Spleen (tissue), 13 donors: ENCODE measurements at places on chromosomes 5 and 9. TPM values are rescaled to one million over a fixed set of nuclear protein-coding genes. Genes with fewer than 3 reads are reported as not detected.

- no peak overlapping the region for H3K4me3 ChIP-seq
- H3K27ac ChIP-seq: no peak overlapping the region
- H3K4me1 ChIP-seq: no peaks in the 10 kb centered on the region
These were observed 46.2 kb downstream of the FRMD3 start for GRCh38 chr9:83491995-83492394.

GRCh38 chr9:5611321-5612184 is 17.4 kb upstream of the RIC1 start:
- no peak overlapping the region for H3K27ac ChIP-seq
- DNase-seq: no peak
- H3K27me3 ChIP-seq: no peaks in the 10 kb centered on the region
- peaks cover 5% of the 10 kb centered on the region for H3K4me1 ChIP-seq

IRX1 gene
- not detected for polyA plus RNA-seq

GPX8 gene
- 5.6 TPM for polyA plus RNA-seq

DNA sequence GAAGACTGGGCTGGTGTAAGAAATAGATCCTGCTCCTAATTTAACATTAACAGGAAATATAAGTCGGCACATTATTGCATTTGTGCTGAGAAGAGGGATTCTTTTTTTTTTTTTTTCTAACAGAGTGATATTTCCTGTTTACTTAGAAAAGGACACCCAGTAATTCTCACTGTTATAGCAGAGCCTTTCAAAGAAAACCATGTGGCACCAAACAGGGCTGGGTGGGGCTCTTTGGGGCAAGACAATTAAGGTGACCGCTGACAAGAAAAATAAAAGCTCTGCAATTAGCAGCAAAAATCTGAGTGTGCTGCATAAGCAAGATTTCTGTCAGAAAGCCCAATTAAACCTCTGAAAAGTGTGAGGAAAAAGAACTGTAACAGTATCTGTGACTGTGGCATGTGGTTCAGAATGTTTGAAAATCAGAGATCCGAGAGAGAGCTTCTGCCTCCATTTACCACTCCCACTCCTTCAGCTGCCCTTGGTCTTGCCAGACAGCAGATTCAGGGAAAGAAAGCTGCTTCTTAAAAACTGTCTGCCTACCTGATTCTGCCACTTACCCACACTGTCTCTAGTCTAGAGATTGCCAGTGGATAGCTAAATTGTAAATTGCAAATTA is 77.1 kb upstream of the IQGAP2 start:
- H3K36me3 ChIP-seq: no peaks in the 10 kb centered on the region
- peak overlapping the region; percentile 90 for H3K27ac ChIP-seq
- H3K27me3 ChIP-seq: no peaks in the 10 kb centered on the region
- no peak overlapping the region for H3K4me3 ChIP-seq
- no peak for DNase-seq

COL5A1 gene
- 2.6 TPM for polyA plus RNA-seq

DNA sequence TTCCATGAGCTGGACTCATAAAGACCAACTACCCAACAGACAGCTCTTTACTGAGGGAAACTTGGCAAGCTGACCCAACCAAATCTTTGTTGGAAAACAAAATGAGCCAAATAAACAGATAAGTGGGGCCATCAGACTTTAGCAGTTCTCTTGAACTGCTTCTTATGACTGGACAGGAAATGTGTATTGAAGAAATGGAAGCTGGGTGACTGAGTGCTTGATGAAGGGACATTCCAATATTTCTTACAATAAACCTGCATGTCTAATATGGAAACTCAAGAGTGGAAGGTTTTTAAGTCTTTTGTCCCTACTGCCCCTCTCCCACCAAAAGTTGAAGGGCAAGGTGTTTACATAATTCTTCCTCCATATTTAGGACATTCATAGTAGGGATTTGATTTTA is 218.8 kb upstream of the NR4A3 start:
- no peak overlapping the region for H3K27ac ChIP-seq
- H3K27me3 ChIP-seq: no peaks in the 10 kb centered on the region
- no peak overlapping the region for H3K4me3 ChIP-seq
- no peak for DNase-seq

DNA sequence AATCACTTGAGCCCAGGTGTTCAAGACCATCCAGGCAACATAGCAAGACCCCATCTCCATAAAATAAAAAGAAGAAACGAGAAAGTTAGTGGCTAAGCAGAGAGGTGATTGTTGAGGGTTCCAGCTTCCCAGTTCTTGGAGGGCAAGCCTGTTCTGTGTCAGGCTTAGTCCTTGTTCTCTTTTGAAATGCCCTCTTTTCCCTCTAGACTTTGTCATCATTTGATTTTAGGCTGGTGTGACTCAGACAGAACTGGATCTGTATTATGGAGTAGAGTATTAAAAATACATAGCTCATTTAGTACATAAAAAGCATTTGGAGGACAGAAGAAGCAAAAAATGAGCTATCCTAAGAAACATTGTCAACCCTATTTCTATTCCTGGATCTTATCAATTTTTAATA is 159.4 kb downstream of the CD180 start:
- H3K4me1 ChIP-seq: peaks cover 20% of the 10 kb centered on the region
- no peak overlapping the region for H3K4me3 ChIP-seq
- no peaks in the 10 kb centered on the region for H3K27me3 ChIP-seq
- no peaks in the 10 kb centered on the region for H3K36me3 ChIP-seq
- no peak overlapping the region for H3K27ac ChIP-seq
- DNase-seq: no peak

- H3K36me3 ChIP-seq: no peaks in the 10 kb centered on the region
- H3K4me1 ChIP-seq: no peaks in the 10 kb centered on the region
- no peak for DNase-seq
- no peak overlapping the region for H3K4me3 ChIP-seq
- H3K27ac ChIP-seq: no peak overlapping the region
- no peaks in the 10 kb centered on the region for H3K27me3 ChIP-seq
These were observed 38.8 kb downstream of the NFX1 start for GRCh38 chr9:33329117-33329563.

- DNase-seq: no peak
- H3K36me3 ChIP-seq: no peaks in the 10 kb centered on the region
- no peak overlapping the region for H3K27ac ChIP-seq
- no peak overlapping the region for H3K4me3 ChIP-seq
These were observed 6.0 kb downstream of the DMRT1 start for GRCh38 chr9:847505-847904.

TTC23L gene
- 0.29 TPM for polyA plus RNA-seq

DNA sequence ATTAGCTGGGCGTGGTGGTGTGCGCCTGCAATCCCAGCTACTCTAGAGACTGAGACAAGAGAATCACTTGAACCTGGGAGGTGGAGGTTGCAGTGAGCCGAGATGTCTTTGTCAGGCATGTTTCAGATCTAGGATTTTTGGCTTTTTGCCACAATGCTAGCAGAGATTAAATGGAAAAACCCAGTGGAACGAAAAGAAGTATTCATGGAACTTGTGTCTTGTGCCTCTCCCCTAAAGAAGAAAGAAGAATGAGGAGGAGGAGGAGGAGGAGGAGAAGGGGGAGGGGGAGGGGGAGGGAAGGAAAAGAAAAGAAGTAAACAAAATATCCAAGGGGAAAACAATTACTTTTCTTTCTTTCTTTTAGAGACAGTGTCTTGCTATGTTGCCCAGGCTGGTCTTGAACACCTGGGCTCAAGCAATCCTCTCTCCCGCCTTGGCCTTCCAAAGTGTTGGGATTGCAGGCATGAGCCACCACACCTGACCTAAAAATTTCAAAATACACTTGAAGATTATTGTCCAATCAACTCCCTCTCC is 106.0 kb downstream of the ARRDC3 start:
- no peaks in the 10 kb centered on the region for H3K27me3 ChIP-seq
- no peak overlapping the region for H3K27ac ChIP-seq
- H3K4me3 ChIP-seq: no peak overlapping the region
- H3K4me1 ChIP-seq: peaks cover 4% of the 10 kb centered on the region
- no peak for DNase-seq

- H3K36me3 ChIP-seq: no peaks in the 10 kb centered on the region
- no peaks in the 10 kb centered on the region for H3K4me1 ChIP-seq
- no peak overlapping the region for H3K4me3 ChIP-seq
- peak overlapping the region; percentile 78 for H3K27ac ChIP-seq
- DNase-seq: no peak
These were observed 200.5 kb downstream of the EFNA5 start for GRCh38 chr5:107470295-107470582.

DBH gene
- polyA plus RNA-seq: 0.03 TPM

GPR151 gene
- not detected for polyA plus RNA-seq

DNA sequence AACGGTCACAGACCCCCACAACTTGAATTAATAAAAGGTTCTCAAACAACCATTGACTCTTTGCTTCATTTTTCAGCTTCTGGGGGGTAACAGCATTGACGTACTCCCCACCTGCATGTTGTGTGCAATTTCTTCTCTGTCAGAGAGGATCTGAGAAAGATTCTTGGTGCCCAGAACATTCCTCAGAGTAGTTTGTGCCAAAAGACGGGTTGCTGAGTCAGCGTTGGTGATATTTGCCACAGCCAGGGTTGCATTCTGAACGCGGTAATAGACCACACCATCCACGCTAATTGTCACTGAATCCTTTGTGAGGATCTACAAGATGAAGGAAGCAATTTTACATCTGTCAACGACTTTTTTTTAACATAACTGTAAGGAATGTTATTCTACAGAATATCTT is 21.0 kb downstream of the STOM start:
- no peak overlapping the region for H3K27ac ChIP-seq
- no peak for DNase-seq
- H3K36me3 ChIP-seq: peaks cover 40% of the 10 kb centered on the region
- H3K4me1 ChIP-seq: peaks cover 43% of the 10 kb centered on the region

DNA sequence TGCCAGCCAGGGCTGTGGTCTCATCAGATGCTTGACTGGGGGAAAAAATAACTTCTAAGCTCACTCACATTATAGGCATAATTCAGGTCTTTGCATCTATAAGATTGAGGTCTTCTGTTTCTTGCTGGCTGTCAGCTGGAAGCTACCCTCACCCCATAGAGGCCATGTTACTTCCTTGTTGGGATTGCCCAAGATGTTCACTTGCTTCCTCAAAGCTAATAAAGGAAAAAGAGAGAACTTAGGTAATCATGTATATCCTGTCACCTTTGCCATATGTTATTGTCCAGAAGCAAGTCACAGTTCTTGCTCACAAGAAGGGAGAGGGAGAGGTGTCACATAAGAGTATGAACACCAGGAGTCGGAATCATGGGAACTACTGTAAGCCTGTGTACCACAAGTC is 38.7 kb upstream of the ANKRD34B start:
- H3K4me1 ChIP-seq: no peaks in the 10 kb centered on the region
- H3K4me3 ChIP-seq: no peak overlapping the region
- no peak for DNase-seq
- peak overlapping the region; percentile 51 for H3K27ac ChIP-seq
- H3K36me3 ChIP-seq: no peaks in the 10 kb centered on the region

DNA sequence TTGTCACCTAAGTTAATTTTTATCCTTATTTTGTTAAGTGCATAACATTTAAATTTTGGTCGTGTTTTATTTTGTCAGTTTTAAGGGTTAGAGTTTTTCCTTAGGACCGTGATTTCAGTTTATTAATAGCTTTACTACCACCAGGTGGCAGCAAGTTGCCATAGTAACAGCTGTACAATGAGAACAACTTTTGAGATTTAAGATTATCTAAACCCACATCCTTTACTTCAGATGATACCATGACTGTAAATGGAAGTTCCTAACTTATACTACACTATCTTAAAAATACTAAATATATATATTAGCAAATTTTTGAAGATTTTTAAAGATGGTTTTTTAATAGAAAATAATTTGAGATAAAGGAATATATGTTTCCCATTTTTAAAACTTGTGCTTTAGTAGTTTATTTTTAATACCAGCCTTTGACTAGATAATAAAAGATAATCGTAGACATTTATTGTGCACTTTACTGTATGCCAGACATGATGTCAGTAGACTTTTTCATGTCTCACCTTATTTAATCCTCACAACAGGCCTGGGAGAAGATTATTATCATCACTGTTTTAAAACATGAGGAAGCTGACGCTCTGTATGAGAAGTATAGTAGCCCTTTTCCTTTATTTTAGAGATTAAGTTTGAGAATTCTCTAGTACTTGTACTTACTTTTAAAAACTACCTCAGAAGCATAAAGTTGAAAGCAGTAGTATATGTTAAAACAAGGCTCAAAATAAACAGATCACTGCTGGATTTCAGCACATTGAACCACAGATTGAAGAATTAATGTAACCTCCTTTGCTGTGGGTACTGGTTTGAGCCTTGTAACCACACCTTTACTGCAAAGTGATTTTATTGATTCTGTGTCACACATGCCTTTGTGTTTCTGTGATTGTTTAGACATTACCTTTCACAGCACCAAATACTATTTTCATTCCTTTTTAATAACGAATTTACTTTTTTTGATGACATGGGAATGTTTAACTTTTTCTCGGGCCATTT is 27.5 kb downstream of the SREK1 start:
- no peak for DNase-seq
- H3K36me3 ChIP-seq: peaks cover 99% of the 10 kb centered on the region
- no peak overlapping the region for H3K4me3 ChIP-seq
- H3K27me3 ChIP-seq: no peaks in the 10 kb centered on the region
- no peaks in the 10 kb centered on the region for H3K4me1 ChIP-seq

DNA sequence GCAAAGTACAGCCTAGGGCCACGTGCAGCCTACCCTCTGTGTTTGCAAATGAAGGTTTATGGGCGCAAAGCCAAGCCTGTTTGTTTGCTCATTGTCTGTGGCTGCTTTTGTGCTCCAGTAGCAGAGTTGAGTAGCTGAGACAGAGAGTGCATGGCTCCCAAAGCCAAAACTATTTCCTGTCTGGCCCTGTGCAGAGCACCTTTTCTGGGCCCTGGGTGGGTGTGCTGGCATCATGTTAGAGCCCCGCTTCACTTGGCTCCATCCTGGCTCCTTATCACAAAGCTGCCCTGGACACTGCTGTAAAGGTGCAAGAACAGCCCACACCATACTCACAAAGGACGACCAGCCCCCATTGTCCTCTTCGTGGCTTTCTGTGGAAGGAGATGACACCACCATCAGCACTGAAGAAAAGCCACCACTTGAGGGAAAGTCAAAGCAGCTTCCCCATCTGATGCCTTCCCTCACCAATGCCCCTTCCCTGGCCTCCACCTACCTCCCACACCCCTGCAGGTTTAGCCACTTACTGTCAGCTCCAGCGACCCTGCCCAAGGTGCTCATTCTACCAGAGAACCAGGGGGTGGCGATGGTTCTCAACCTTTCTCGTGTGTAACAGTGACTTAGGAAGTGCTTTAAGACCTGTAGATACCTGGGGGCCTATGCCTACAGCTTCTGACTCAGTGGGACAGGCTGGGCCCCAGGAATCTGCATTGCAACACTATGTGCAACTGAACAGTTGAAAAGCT is 23.4 kb downstream of the LCP2 start:
- H3K4me1 ChIP-seq: peaks cover 99% of the 10 kb centered on the region
- no peak overlapping the region for H3K27ac ChIP-seq
- H3K27me3 ChIP-seq: no peaks in the 10 kb centered on the region
- no peak for DNase-seq
- no peak overlapping the region for H3K4me3 ChIP-seq

C5orf52 gene
- not detected for polyA plus RNA-seq

IQGAP2 gene
- polyA plus RNA-seq: 9.3 TPM

GRCh38 chr9:69107771-69108170 is 66.3 kb upstream of the TJP2 start:
- no peak for DNase-seq
- no peaks in the 10 kb centered on the region for H3K36me3 ChIP-seq
- H3K27me3 ChIP-seq: no peaks in the 10 kb centered on the region
- H3K4me3 ChIP-seq: no peak overlapping the region

GRCh38 chr9:93119953-93120845 is 13.9 kb downstream of the NINJ1 start:
- peaks cover 20% of the 10 kb centered on the region for H3K36me3 ChIP-seq
- peak overlapping the region; percentile 90 for H3K27ac ChIP-seq
- no peak overlapping the region for H3K4me3 ChIP-seq
- H3K4me1 ChIP-seq: peaks cover 97% of the 10 kb centered on the region

ADAMTS16 gene
- polyA plus RNA-seq: not detected
